ENCODE measurements at places on chromosomes 6 and 20.

DNA sequence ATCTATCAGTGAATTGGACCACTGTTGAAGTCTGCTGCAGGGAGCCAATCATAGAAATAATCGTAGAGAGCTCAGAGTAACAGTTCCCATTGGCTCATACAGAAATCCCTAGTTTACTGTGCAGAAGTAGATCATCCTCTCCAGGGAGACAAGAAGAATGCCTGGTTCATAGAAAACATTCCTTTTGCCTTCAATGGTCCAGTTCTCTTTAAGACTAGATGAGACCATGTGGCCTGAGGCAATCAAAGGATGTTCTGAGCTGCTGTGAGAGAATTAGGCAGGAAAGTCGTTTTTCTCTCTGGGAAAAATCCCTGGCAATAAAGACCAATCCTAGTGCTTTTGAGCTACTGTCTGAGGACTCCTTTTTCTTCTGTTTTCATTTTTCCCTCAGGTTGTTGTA is 208.4 kb downstream of the CENPW start:
- no peak for DNase-seq

DNA sequence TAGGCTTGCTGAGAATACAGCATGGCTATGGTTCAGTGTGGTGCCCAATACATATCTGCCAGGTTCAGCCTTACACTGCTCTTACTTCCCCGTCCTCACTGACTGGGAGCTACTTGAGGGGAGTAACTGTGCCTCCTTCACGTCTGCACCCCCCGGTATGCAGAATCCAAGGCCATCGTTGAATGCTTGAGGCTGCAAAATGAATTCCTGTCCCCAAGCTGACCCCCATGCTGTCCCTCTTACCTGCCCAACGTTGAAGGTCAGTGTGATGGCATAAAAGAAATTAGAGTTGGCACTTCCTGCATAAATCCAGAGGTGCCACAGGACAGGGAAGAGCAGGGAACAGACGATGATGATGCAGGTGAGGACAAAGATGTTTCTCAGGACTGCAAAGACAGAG is 16.3 kb downstream of the MAP1LC3A start:
- DNase-seq: no peak

GRCh38 chr20:51492167-51493092 is 50.1 kb downstream of the NFATC2 start:
- no peak for DNase-seq

GRCh38 chr20:5222919-5223634 is 93.7 kb downstream of the PROKR2 start:
- DNase-seq: no peak

DNA sequence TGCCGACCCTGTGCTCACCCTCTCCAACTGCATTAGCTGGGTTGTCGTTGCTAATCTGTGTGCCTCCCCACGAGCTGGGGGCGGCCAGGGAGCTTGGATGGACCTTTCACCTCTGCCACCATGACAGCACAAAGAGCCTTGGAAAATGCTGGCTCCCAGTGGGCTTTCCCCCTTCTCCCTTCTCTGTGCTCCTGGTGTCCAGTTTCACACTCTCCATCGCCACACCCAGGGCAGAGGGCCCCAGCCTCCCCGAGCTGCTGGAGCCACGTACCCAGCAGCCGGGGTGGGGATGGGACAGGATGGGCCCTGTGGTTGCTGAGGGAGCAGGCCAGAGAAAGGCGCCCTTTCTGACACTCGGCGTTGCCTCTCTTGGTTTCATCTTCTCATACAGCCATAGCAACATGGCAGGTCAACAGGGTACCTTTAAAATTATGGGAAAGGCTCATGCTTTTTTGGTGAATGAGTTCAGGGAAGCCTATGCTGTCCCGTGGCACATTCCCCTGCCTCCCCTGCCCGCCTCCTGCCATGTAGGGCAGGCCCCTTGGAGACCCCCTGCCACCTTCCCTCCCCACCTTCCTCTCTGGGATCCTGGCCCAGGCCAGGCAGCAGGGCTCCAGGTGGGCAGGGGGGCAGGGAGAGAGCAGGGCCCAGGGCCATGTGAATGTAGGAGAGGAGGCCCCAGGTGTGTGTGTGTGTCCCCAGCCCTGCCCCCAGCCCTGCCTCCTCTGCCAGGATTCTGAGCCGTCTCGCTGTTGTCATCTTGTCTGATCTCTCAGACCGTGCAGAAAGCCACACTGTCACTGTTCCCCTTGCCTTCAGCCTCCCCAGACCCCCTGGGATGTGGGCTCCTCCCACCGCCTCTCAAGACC is 85.2 kb upstream of the CCDC167 start:
- no peak for DNase-seq

GRCh38 chr20:3909952-3910366 is 20.8 kb downstream of the PANK2 start:
- DNase-seq: no peak

- no peak for DNase-seq
Observed at GRCh38 chr6:20978151-20978614, 443.9 kb downstream of the CDKAL1 start.

DNA sequence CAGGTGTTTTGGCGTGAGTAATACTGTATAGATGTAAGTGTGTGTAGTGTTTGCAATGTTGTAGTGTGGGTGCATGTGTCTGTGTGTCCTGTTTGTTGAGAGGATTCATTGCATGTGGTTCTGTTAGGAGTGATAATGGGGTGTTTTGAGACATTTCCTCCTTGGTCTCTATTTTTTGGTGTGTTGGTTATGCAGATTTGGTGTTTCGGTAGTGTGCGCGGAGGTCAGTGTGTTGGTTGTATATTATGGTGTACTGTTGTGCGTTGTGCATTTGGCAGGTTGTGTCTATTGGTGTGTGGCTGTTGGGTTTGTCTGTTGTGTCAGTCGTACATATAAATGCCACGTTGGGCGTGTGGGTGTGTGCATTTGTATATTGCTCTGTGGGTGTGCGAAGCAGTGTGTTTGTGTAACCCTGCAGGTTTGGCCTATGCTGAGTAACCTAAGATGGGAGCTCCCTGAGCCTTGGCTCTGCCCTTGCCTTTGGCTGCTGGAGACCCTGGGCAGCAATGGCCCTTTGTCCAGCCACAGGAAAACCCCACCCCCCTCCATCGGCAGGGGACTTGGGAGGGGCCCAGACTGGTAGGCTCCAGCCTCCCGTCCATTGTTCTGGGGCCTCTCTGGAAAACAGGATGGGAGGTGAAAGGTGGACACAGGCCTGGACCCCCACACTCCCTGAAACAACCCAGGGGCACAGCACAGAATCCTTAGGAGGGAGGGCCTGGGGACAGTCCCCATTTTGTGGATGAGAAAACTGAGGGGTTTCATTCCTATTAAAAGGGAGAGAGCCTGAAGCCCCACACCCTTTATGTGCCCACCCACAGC is 10.3 kb upstream of the ID1 start:
- no peak for DNase-seq

DNA sequence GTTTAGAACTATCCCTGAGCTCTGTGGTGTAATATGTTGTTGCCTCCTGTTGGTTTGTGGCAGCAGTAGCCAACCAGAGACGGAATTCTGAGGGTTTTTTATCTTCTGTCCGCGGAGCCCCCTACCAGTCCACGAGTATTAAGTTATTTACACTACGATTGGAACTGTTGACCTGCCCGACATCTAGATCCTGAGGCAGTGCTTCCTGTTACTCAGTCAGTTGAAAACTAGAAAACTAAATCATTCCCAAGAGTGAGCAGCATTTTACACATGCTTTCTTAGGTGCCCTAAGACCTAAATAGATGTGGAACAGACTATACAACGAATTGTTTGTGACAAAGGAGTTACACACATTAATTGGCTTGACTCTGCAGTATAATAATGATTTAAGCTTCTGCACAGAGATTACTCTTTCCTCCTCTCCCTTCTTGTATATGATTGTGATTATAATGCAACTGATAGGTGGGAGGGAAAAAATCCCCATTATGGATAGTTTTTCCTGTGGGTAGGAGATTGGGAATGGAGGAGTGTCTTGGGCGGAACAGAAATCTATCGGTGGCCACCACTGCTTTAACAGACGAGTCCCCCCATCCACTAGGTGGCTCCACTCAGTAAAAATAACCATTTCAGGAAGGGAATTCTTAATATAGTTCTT is 1.7 kb downstream of the LOC128125822 start:
- DNase-seq: no peak

DNA sequence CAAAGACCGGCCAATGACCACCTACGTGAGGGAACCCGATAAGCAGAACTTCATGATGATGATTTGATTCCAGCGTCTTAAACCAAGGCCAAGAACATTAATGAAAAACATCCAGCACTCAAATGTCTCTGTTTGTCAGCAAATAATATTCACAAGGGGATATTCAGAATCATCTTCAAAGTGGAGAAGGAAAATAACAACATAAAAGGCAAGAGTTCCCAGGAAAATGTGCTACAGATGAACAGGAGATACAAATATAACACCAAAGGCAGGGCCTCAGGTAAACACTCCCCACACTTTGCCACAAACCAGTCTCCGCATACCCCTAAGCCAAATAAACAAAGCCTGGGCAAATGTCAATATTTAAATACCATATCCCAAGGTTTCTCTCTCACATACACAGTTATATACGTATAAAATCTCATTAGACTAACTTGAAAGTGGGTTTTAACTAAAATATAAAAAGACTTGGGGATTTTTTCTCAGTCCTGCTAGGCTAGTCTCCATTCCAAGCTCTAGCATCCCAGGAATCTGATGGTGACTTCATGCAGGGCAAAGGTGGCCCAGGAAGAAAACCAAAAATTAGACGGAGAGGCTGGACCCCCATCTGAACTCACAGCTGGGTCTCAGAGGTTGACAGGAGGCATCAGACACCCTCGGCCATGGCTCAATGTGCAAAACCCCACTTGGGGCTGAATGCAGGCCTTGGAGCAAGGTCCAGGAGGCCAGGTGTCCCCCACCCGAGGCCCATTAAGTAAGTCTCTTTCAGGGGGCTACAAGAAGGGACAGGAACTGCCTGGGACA is 32.1 kb downstream of the TRAM2 start:
- DNase-seq: no peak

GRCh38 chr20:3222635-3223600 is 13.6 kb downstream of the ITPA start:
- no peak for DNase-seq

DNA sequence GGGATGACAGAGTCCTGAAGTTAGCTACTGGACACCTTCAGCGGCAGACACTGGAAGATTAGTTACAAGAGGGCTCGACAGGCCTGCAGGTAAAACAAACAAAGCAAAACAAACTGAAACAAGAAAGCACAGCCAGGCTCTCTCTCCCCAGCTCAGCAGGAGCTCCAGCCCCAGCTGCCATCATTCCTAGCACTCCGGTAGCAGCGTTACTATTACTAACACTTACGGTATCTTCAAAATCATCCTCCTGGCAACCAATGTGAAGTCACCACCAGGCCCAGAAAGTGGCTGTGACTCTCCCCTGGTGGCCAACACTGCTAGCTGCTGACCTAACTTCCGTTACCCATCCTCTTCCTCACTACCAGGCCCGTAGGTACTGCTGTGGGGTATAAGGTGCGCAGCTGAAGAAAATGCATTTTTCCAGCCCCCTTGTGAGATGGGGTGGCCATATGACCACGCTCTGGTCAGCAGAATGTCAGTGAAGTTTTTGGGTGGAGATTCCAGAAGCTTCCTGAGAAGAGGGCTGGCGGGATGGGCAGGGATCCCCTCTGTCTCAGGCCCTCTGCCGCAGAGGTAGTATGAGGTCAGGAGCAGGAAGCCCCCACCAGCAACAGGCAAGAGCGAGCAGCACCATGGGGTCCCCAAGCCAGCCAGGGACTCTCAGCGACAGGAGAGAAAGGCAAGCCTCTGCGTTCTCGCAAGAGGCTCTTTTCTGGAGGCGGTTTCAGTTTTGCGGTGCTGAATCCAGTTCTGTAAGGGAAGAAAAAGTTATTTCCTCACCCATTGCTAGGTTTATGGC is 37.4 kb upstream of the TBXT start:
- no peak for DNase-seq

- no peak for DNase-seq
Observed at GRCh38 chr20:52340036-52340634, 148.6 kb upstream of the ZFP64 start.

DNA sequence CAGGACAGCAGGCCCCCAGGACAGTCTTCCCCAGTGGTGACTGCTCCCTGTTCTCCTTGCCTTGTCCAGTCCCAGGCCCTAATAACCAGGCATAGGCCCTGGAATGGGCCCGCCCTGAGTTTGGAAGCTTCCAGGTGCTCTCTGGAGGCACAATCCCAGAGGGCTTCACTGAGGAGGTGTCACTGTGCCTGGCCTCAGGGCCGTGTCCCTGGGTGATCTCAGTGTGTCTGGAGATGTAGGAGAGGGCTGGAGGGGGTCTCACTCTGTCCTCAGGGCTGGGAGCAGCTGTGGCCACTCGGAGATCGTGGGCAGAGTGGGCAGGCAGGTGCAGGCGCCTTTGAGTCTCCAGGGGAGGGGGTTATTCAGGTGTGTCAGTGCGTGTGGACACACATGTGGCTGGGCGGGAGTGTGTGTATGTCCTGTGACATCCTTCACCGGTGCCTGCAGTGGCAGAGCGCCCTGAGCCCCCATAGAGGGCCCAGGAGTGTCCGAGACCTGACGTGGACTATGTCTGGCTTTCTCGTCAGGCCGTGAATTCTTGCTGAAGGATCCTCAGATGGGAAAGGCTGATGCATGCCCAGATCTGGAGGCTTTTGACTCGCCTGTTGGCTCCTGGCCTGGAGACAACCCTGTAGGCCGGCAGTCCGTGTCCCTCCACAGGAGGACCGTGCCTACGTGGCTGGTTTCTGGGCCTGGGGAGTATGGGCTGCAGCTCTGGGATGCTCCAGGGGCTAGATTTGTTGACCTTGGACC is 5.5 kb upstream of the NPBWR2 start:
- DNase-seq: no peak

DNA sequence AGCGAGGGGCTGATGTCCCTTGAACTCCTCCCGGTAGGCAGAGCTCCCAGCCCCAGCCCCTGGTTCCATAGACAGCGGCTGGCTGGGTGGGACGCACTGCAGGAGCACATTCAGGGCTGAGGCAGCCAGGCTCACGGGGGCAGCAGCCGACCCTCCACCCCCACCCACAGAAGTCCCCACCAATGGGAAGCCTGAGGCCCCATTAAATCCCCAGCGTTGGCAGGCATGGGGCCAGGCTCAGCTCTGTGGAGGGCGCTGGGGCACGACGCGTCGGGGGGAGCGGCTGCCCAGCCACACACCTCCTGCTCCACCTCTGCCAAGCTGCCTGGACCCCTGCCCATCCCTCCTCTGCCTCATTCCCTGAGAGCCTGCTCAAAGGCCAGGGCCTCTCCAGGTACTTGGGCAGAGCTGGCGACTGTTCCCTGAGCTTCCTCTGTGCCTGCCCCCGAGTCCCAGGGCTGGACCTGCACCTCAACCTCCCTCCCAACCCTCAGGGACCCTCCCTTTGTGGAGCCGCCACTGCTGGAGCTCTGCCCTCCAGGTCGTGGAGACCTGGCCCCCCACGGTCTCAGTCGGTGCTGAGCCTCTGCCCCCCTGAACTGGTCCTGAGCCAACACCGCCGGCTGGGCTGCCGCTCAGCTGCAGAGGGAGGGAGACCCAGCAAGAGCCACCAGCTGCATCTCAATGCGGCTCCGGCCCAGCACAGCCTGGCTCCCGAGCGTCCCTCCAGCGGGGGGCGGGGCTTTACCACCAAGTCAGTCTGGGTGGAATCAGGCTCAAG is 9.1 kb downstream of the CHRNA4 start:
- DNase-seq: no peak

- no peak for DNase-seq
Observed at GRCh38 chr6:44012078-44012493, 115.2 kb downstream of the MRPL14 start.

GRCh38 chr6:109359248-109359647 is 23.0 kb downstream of the CD164 start:
- no peak for DNase-seq

- DNase-seq: no peak
Observed at GRCh38 chr6:144877118-144877517, 592.0 kb downstream of the UTRN start.

Measured in stimulated activated CD4-positive, alpha-beta T cell treated with anti-CD3 and anti-CD28 coated beads, Interleukin-15, amount 100 ng/mL, for 1 hour (primary cell).